ENCODE measurements at places on chromosomes 3 and 15. TPM values are rescaled to one million over a fixed set of nuclear protein-coding genes. Genes with fewer than 3 reads are reported as not detected.

The CELSR3 gene
- 1.3 TPM for polyA plus RNA-seq

The LSMEM2 gene
- polyA plus RNA-seq: not detected

The TMEM212 gene
- not detected for polyA plus RNA-seq

The PLA2G4E gene
- polyA plus RNA-seq: not detected

The DISP2 gene
- polyA plus RNA-seq: 0.08 TPM

The IQCF5 gene
- not detected for polyA plus RNA-seq

The SLC28A1 gene
- polyA plus RNA-seq: not detected

The CLEC3B gene
- polyA plus RNA-seq: not detected

The RTP1 gene
- not detected for polyA plus RNA-seq

The TRPC1 gene
- 2.6 TPM for polyA plus RNA-seq

The GRK7 gene
- polyA plus RNA-seq: 0.08 TPM

The CKMT1A gene
- polyA plus RNA-seq: 7.7 TPM

The PLA2G4B gene
- polyA plus RNA-seq: 5.6 TPM

The GOLGA8G gene
- 0.04 TPM for polyA plus RNA-seq

The SLC24A5 gene
- not detected for polyA plus RNA-seq

The UBA5 gene
- polyA plus RNA-seq: 60.5 TPM

The CCR3 gene
- polyA plus RNA-seq: not detected

The SLC22A13 gene
- polyA plus RNA-seq: 0.09 TPM

The GOLGA6A gene
- not detected for polyA plus RNA-seq

The ATXN7 gene
- 5.8 TPM for polyA plus RNA-seq

The NR1I2 gene
- not detected for polyA plus RNA-seq

The KBTBD8 gene
- polyA plus RNA-seq: 4.4 TPM

The USP8 gene
- polyA plus RNA-seq: 36.2 TPM

The GP9 gene
- not detected for polyA plus RNA-seq

The GOLGA8K gene
- polyA plus RNA-seq: 0.32 TPM

The KLF15 gene
- polyA plus RNA-seq: 3.2 TPM

The POTEB2 gene
- polyA plus RNA-seq: not detected

The ZXDC gene
- polyA plus RNA-seq: 7.3 TPM

The EPM2AIP1 gene
- 29.1 TPM for polyA plus RNA-seq

The PGBD4 gene
- 3.2 TPM for polyA plus RNA-seq

Measured in K562 (cell line).